ENCODE measurements at places on chromosomes 3 and 15.

GRCh38 chr3:139201446-139202225 is 142.2 kb upstream of the MRPS22 start:
- DNase-seq, result no peak

GRCh38 chr3:141303481-141304223 is 64.7 kb upstream of the ZBTB38 start:
- DNase-seq, result peak; percentile 86

DNA sequence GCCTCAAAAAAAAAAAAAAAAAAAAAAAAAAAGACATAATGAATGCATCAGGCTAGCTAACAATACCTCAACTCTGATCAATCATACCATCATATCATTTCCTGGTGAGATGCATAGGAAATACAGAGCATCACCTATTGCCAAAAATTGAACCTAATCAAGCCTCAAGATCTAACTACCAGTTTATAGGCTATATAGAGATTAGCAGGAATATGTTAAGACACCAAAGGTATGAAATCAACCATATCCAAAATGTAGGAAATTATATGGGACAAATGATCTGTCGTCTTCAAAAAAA is 387 bp upstream of the VPS33B start:
- DNase-seq, result no peak

GRCh38 chr15:35842631-35843030 is 296.7 kb upstream of the DPH6 start:
- no peak for DNase-seq

DNA sequence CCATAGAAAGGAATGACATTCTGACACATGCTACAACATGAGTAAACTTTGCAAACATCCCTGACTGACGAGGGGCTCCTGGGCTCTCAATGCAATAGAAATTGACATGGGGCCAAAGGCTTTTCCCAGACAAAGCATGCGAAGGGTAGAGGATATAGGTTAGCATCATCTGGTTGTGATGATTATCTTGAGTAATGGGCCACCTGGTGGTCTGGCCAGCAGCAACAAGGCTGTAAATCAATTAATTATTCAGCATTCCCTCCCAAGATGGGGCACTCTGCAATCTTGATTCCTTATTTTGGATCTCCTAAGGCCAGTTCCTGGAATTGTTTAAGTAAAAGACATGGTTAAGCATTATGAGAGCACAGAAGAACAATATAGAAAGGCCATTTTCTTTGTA is 99.2 kb downstream of the AGBL1 start:
- DNase-seq, result no peak

GRCh38 chr3:105022813-105023212 is 343.9 kb upstream of the ALCAM start:
- no peak for DNase-seq

- no peak for DNase-seq
These were observed 9.2 kb upstream of the EPHA3 start for GRCh38 chr3:89098173-89098572.
